Activated CD4-positive, alpha-beta T cell treated with anti-CD3 and anti-CD28 coated beads, Interleukin-2, amount 50 U/mL, for 1 hour (primary cell): ENCODE measurements at places on chromosomes 2 and 18.
A peak's percentile ranks its signal among the peaks of the same experiment; 100 is the strongest.

GRCh38 chr2:165901620-165902298 lies 51.8 kb downstream of the TTC21B start:
- DNase-seq = no peak

DNA sequence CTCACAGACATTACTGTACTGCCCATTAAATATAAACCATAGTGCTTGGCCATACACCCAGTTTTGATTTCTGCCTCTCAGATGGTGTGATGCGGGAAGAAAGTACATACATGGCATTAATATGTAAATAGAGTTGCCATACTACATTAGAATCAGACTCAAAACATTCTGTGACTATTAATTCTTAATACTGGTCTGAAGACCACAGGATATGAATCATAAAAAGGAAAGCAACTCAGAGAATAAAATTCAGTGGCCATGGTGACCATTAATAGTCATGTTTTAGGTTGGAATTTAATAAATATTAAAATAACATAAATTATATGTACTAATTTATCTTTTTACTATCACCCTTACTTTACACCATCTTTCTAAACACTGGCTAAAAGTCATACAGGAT lies 33.0 kb upstream of the WDR75 start:
- DNase-seq = no peak

- no peak for DNase-seq
Observed at GRCh38 chr2:213627835-213628460, 343.7 kb downstream of the SPAG16 start.

DNA sequence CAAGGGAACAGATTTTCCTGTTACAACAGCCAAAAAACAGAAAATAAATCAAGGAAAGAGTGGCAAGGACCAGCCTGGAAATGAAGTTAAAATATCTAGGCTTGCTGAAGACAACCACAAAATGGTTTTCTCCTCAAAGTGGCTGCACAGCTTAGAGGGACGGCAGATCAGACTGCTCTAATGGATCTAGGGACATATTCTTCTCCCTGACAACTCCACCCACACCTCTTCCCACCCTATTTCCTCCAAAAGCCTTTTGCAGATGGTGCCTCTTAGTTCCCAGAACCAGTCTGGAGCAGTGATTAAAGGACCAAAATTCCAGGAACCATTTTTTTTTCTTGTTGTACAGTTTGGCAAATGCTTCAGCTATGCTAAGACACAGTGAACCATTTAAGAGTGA lies 220.2 kb upstream of the SIX2 start:
- DNase-seq = no peak

- no peak for DNase-seq
Observed at GRCh38 chr18:24470022-24470618, 9.7 kb downstream of the HRH4 start.

DNA sequence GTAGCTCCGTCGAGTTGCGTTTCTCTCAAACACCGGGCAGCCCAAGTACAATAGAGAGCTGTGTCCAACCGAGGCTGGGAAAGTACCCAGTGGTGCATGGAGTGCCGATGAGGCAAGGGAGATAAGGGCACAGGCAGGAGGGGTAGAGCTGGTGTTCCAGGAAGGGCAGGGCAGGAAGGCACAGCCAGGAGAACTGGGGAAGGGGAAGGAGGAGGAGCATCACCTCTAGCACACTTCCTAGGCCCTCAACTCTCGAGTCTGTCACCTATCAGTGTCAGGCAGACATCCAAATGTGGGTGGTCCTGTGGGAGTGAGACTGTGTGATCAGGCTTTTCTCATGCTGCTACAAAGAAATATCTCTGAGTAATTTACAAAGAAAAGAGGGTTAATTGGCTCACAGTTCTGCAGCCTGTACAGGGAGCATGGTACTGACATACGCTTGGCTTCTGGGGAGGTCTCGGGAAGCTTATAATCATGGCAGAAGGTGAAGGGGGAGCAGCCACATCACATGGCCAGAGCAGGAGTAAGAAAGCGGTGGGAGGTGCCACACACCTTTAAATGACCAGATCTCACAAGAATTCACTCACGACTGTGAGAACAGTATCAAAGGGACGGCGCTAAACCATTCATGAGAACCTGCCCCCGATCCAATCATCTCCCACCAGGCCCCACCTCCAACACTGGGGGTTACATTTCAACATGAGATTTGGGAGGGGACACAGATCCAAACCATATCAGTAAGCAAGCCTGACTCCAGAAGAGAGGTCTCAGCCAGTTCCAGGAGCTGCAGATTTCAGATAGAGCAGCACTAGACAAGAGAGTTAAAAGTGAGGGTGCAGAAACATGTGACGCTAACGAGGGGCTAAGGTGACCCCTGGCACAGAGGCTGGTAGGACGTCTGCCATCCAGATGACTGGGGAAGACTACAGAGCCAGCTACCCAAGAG lies 75.7 kb downstream of the MBOAT2 start:
- DNase-seq = no peak

DNA sequence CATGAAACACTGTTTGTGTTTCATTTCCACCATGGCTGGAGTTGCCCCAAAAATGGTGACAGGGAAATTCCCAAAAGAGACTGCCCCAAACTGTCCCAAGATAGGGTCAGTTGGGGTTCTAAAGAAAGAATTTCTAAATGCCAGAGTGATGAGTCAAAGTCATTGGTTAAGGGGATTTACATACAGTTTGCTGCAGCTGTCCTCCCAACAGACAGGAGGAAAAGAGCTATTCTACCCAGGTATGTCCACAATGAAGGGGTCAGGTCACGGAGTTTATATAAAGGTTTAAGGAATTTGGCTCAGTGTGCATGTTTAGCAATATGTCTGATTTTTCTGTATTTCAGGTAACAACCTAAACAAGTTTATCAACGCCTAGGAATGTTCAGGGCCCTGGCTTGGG lies 344.1 kb downstream of the TDRD15 start:
- no peak for DNase-seq

DNA sequence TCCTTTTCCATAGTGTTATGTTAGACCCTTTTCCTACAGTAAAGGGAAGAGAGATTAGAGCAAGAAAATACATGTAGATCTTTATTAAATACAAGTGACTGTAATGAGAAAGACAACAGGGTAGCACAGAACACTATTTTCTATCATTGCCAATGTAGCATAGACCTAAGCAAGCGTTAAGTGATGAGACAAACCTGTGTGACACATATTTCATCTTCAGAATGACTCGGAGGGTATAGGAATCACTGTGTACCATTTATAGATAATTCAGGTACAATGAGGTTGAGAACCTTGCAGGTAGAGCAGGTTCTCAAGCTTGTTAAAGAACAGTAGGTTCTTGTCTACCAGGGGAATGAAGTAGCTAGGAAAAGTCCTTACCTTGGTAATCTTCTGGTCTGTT lies 15.9 kb downstream of the PDIA6 start:
- DNase-seq = no peak

DNA sequence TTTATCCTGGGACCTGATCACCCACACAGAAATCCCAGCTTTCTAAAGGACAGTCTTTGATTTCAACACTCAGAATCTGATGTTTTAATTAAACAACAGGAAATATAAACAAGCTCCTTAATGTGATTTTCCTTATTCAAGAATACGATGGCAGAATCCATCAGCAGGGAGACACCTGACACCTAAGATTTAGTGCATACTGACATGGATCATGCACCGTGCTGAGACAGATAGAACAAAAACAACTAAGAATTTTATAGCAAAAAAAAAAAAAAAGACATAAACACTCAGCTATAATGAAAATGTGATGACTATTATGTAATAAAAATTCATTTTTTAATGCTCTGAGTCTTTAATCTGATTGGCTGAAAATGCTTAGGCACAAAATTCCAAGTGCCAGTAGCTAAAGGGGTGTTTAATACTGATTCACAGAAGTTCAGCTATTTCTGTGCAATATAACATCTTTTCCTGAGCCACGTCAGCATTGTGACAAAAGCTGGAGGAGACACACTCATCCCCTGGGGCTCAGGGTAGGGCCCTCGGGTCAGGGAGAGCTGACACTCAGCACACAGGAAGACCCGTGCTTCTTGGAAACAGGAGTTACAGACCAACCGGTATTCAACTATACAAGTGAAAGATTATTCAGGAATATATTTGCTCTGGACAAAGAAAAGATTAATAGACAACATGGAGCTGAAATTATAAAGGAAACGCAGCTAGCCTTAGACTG lies 247.4 kb downstream of the FBXO15 start:
- DNase-seq = no peak

GRCh38 chr2:189411860-189412259 lies 29.4 kb upstream of the WDR75 start:
- no peak for DNase-seq

DNA sequence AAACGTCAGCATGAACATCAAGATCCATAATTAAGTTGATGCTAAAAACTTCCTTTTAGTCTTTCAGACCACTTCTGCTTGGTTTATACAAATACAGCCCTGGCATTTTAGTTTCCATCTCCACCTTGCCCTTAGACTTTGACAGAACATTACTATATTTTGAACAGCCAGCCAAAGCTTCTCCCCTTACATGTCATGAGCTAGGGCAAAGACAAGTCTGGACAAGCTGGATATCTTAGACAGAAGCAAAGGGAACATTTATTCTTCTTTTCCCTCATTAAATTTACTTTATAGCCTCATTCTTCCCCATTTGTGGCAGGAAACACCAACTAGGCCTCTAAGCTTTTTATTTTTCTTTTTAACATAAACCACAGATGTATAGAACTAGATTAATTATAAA lies 403.3 kb downstream of the SUCLG1 start:
- DNase-seq = no peak

GRCh38 chr2:110848519-110849030 lies 116.2 kb downstream of the ACOXL start:
- no peak for DNase-seq

- no peak for DNase-seq
Observed at GRCh38 chr2:229152674-229153073, 118.4 kb downstream of the PID1 start.

DNA sequence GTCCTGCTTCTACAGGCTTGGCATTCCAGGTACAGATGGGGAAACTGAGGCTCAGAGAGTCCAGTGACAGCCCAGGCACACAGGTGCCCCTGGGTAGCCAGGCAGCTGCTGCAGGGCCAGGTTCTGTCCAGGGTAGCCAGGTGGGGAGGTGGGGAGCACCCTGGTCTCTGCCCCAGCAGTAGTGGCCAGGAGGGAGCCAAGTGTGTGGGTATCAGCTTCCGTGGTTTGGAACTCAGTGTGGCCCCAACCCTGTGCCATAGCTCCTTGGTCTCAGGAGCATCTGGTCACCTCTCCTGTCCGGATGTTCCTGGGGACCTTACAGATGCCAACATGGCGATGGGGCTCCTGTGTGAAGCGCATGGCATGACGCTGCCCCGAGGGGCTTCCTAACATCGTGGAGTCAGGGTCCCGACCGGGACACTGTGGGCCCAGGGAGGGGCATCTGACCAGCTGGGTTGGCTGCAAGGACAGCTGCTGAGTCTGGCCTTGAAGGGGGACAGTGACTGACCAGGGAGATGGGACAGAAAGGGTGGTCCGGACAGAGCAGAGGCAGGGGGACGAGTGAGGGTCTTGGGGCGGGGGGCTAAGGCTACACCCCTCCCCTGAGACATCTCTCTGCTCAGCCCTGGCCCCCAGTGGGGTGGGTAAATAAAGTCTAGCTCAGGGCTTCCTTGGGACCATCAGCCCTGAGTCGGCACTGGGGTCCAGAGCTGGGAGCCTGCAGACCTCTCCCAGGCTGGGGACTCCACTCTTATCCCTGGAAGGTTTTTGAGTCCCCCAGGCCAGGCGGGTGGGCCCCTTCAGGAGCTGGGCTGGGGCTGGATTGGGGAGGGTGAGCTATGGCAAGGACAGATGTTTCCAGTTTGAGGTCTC lies 76.0 kb upstream of the SMAD7 start:
- no peak for DNase-seq

GRCh38 chr2:147255812-147256211 lies 589.0 kb upstream of the ACVR2A start:
- no peak for DNase-seq

DNA sequence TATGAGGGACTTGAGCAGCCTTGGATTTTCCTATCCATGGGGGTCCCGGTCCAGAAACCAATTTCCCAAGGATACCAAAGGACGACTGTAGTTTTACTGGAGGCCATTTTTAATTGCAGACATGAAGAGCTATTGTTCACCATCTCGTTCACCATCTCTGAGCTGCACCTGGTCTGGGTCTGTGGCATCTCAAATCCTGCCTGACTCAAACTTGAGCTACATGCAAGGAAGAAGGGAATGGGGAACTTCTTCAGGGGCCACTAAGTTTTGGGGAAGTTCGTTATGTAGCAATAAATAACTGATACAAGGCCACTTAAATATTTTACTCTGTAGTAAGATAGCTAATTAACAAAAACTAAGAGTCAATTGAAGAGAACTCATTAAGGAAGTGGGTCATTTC lies 2.1 kb upstream of the SMCHD1 start:
- DNase-seq = no peak

GRCh38 chr18:55778788-55779690 lies 191.0 kb upstream of the TCF4 start:
- no peak for DNase-seq

DNA sequence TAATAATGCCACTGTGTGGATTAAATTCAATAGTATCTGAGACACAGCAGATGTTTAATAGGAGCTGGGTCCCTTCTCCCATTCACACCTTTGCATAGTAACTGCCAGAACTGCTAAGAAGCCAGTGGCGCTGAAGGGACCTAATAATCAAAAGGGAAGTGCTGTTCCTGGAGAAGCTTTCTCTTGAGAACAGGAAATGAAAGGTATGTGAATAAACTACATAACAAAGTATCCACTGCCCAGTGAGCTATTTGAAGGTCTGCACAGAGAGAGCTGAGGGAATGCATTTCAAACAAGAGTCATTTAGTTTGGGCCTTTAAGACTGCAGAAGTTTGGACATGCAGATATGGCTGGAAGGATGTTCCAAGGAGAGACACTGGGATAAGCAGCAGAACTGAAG lies 56.1 kb upstream of the KIDINS220 start:
- no peak for DNase-seq

DNA sequence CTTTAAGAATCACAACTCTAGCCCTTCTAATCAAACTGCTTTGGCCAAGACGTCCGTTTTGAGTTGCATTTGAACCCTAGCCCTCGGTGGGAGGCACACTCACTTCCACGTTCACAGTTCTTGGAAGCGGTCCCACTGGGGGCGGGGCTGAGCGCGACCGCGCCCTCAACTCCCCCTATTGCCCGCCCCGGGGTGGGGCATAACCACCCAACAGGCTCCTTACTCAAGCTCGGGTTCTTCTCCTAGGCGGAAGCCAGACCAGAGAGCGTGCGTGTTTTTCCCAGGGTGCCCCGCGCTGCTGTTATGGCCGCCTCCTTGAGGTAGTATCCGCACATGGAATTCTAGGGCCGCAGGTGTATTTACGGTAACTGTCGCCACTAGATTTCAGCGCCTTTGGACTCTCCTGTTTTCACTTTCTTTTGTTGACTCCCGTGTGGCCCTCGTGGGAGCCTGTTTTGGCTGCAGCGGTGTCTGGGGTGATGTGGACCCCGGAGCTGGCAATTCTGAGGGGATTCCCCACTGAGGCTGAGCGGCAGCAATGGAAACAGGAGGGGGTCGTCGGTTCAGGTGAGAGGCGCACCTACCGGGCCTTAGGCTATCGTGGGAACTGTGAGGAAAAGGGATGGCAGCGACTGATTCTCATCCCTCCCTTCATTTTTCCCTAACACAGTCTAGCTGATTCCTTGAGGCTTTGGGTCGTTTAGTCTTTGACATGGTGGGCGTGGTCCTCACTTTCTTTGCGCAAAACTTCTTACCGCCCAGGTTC lies at the start of gene TTC27:
Gene TTC27 (plus strand): TSS at position 237 of the 766 bp plus-strand sequence. CDS start 243 bp downstream, at position 480.
- DNase-seq = peak; percentile 92

GRCh38 chr2:99850084-99850710 lies 292.2 kb downstream of the AFF3 start:
- DNase-seq = no peak
